ENCODE measurements at places on chromosomes 13 and 19.

DNA sequence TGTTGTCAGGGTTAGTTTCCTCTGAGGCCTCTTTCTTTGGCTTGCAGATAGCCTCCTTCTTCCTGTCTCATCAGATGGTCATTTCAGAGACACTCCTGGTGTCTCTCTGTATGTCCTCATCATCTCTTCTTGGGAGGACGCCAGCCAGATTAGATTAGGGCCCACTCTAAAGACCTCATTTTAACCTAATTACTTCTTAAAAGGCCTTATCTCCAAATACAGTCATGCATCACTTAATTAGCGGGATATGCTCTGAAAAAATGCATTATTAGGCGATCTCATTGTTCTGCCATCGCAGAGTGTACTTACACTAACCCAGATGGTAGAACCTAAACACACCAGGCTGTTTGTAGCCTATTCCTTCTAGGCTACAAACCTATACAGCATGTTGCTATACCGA lies 89.0 kb downstream of the CDK8 start:
- DNase-seq: no peak

- DNase-seq: no peak
These were observed 66.1 kb upstream of the FRY start for GRCh38 chr13:31965361-31966066.

GRCh38 chr19:13876834-13877233 lies at the start of gene NANOS3:
TSS of gene NANOS3 (plus strand) at chr19:13877134. CDS start at chr19:13877249, 115 bp downstream.
- no peak for DNase-seq

DNA sequence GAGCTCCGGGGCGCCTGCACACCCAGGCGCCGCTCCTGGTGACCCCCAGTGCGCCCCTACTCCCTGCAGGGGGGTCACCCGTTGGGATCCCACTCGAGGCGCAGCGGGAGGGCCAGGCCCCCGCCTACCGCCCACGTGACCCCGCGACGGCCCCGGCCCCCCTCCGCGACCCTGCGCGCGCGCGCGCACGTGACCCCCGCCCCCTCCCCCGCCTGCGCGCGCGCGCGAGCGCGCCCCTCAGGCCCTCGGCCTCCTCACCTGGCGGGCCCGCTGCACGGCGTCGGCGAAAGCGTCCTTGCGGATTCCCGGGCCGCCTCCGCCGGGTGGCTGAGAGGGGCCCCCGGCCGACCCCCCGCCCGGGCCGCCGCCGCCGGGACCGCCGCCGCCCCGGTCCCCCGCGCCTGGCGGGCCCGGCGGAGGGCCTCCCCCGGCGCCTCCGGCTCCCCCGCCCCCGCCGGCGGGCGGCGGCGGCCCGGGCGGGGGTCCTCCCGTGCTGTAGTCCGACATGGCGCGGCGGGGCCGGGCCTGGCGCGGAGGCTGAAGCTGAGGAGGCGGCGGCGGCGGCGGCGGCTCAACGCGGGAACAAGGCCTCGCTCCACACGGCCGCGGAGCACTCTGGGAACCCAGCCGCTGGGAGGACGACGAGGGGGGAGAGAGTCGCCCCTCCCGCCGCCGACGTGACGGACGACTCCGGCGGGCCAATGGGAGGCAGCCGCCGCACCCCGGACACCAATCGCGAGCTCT lies at the start of gene KHSRP:
KHSRP (minus strand) TSS at position 617 of the 744 bp plus-strand sequence; CDS start at position 507, 110 bp downstream.
- no peak for DNase-seq

- no peak for DNase-seq
These were observed 36.1 kb downstream of the LSM14A start for GRCh38 chr19:34208291-34208884.

- no peak for DNase-seq
These were observed 10.0 kb downstream of the ZNF383 start for GRCh38 chr19:37227996-37228395.

GRCh38 chr13:112685896-112686295 lies 3.9 kb upstream of the ATP11A start:
- no peak for DNase-seq

DNA sequence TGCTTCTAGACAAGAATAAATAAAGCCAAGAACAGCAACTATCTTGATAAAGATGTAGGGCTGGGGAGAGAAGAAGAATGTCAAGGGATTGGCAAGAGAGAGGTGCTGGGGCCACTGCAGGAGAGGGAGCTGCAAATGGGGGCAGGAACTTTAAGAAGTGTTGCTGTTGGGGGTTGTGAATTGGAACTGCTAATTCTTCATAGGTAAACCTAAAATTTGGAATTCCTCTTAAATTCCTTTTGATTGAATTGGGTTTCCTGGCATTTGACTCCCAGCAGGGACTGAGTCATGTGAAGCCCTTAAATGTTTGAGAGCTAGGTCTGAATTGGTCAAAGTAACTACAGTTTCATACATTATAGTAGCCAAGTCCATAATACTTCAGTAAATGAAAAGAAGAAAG lies 305.6 kb upstream of the TMTC4 start:
- DNase-seq: no peak

DNA sequence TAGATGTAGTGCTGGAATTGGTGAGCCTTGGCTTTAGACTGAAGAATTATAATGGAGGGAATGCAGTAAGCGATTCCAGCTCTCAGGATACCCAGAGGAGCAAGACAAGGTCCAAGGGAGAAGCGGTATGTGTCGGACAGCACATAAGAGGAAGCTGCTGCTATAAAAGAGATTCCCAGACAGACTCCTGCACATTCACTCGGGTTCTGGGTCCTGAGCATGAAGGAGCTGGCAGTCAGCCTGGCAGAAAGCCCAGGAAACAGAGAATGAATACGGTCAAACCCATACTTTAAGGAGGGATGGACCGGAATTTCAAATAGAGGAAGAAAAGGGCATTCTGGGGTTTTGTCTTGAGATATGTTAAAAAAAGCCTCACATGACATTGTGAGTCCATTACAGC lies 308.3 kb downstream of the DNAJC15 start:
- peak; percentile 48 for DNase-seq

GRCh38 chr13:46176756-46177155 lies 5.2 kb downstream of the LCP1 start:
- no peak for DNase-seq

DNA sequence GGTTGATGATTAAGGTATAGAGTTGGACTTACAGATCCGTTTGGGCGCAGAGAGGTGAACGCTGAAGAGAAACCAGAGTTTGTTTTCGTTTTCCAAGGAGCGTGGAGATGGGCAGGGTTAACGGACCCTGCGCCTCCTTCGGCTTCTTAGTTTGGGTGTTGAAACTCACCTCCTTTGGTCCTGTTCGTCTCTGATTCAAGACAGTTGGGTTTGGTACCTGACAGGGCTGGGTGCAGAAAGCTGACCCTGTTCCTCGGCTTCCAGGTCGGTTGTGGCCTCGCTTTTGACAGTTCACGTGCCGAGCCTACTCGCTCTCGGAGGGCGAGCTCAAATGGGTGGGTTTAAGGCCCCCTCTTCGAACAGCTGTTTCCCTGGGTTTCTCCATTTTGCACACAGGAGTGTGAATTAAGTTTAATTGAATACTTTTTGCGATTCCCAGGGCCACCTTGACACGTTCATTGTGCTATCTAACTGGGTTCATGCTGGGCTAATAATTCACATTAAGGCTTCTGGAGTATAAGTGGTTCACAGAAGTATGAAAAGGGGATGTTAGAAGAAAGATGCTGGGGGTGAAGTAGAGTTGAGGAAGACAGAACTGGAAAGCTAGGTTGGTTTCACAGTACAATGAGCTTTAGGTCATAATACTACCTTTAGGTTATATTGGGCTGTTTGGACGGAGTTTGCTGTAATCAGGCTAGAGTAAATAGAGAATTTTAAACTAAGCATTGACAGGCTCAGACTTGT lies 638 bp downstream of the USPL1 start:
- no peak for DNase-seq

DNA sequence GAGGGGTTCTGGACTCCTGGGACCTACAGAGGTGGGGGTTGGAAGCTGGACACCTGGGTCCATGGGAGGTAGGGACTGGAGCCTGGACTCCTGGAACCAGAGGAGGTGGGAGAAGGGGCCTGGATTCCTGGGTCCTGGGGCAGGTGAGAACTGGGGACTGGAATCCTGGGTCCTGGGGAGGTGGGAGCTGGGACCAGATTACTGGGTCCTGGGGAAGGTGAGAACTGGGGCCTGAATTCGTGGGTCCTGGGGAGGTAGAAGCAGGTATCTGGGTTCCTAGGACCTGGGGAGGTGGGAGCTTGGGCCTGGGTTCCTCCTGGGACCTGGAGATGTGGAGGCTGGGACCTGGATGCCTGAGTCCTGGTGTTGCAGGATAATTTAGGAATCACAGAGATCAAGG lies 653 bp downstream of the CLEC4M start:
- DNase-seq: no peak

GRCh38 chr13:21550918-21551317 lies 53.1 kb downstream of the MICU2 start:
- no peak for DNase-seq

DNA sequence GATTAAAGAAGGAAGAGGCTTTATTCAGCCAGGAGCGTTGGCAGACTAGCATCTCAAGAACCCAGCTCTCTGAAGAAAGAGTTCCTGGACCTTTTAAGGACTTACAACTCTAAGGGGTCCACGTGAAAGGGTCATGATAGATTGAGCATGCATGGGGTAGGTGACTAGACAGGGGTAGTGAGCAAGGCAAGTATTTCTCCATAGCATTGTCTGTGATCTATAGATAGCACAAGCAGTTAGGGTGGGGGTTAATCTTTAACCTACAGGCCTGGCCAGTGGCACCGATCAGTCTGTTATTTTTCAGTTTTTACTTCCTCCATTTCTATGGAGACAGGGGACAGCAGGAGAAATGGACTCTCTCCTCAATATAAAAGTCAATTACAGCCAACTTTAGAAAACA lies 983.7 kb downstream of the SLITRK1 start:
- no peak for DNase-seq

DNA sequence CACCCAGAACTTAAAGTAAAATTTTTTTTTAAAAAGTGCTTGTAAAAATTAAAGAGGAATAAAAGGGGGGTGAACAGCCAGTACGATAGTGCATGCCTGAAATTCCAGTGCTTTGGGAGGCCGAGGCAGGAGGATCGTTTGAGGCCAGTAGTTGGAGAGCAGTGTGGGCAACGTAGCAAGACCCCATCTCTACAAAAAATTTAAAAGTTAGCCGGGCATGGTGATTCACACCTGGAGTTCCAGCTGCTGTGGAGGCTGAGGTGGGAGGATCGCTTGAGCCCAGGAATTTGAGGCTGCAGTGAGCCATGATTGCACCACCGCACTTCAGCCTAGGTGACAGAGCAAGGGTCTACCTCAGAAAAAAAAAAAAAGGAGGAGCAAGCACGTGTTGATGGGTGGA lies 7.8 kb downstream of the ADAMTSL5 start:
- no peak for DNase-seq

GRCh38 chr19:48588670-48589401 lies 17.7 kb upstream of the SPACA4 start:
- no peak for DNase-seq

GRCh38 chr13:44196196-44196751 lies 177.3 kb upstream of the SERP2 start:
- DNase-seq: no peak

GRCh38 chr19:28307487-28307886 lies 905.5 kb downstream of the UQCRFS1 start:
- no peak for DNase-seq

- no peak for DNase-seq
These were observed 14.5 kb upstream of the CERS4 start for GRCh38 chr19:8194528-8195267.

- DNase-seq: no peak
These were observed 139.4 kb downstream of the HS6ST3 start for GRCh38 chr13:96229356-96229755.

GRCh38 chr13:112132142-112132541 lies 65.2 kb downstream of the SOX1 start:
- no peak for DNase-seq

DNA sequence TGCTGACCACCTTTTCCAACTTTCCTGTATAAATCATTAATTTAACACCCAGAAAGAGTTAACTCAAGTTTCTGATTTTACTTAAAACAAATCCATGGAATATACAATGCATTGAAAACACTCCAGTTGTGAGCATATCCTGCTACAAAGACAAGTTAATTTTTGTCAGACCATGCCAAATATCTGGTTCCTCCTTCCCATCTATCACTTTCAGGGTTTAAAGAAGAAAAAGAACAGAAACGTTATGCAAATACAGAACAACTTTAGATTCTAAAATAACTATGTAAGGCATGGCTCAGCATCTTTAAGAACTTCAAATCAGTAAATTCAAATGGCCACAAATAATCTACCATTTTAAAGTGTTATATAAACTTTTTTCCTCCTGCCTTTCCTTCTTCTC lies 14.9 kb downstream of the MRPS31 start:
- DNase-seq: no peak

DNA sequence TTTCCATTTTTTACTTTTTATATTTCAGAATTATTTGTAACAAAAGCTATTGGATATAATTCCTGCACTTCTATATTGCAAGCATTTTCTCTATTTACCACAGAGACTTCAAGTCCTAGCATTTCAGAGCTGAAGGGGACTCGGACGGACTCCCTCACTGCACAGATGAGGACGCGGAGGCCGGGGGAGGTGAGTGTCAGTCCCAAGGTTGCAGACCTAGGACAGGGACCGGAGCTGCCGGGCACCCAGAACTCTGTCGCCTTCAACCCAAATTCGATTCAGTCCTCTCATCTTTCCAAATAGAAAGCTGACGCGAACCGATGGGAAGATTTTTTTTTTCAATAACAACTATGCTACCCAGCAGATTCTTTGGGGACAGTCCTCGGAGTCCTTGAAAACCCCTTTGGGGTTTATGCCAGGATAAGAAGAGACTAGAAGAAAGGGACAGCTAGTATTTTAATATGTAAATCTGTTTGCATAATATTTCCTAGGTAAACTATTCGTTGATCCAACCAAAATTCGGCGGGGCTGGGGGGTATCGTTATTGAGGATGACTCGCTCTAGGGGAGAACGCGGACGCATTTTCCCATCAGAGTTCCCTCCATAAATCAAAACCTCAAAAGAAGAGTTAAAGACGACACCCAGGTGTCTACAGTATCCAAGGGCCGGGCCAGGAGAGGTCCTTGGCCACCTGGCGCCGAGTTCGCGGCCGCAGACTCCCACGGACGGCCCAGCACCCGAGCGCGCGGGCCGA lies 803 bp downstream of the FLT3 start:
- DNase-seq: no peak

GRCh38 chr13:110479648-110480047 lies 81.9 kb downstream of the RAB20 start:
- no peak for DNase-seq

DNA sequence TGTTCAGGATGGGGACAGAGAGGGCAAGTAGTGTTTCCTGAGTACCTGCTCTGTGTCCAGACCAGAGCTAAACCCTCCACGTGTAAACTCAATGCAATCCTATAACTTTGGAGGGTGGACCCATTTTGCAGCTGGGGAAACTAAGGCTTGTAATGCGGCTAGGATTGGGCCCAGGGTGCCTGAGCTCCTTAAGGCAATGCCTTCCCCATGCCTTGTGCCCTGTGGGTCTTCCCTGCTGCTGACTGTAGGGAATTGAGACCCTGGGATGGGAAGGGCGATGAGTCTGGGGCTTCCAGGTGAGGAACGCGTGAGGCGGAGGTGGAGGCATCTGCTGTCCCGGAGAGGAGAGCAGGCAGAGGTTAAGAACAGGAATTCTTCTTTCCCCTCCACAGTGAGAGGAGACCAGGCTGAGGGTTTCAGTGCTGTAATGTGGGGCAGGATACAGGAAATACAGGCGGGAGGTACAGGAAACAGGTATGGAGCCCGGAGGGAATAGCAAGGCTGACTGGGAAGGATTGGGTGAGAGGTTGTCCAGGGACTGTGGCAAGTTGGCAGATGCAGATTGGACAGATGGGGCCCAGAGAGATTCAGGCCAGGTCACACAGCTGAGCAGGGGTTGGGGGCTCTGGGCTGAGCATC lies 19.2 kb downstream of the SLC27A1 start:
- DNase-seq: no peak

GRCh38 chr13:43285933-43286597 lies 262.7 kb downstream of the DNAJC15 start:
- DNase-seq: no peak

GRCh38 chr19:7292352-7292949 lies 1.8 kb downstream of the INSR start:
- no peak for DNase-seq

Data from skeletal muscle cell (primary cell).